GM23248 (cell line): ENCODE measurements at places on chromosomes 2 and 18.
A peak's percentile ranks its signal among the peaks of the same experiment; 100 is the strongest.

DNA sequence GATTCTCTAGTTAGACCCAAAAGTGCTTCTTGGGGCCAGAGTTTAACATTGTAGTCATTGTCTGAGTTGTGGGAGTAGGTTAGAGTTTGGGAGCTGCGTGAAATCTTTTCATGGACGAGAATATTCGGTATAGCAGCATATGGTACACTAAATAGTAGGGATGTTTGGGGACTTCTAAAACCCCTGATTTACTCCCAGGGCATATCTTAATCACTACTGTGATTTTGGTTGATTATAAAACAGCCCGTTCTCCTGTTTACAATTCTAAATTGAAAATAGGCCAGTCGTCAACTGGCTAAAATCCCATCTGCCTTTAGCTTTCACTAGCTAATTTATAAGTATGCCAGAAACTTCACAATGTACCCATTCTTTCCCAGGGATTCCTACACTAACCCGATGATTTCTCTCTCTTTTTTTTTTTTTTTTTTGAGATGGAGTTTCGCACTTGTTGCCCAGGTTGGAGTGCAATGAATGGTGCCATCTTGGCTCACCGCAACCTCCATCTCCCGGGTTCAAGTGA, 44.3 kb downstream of the MOB4 start:
- no peak for DNase-seq

DNA sequence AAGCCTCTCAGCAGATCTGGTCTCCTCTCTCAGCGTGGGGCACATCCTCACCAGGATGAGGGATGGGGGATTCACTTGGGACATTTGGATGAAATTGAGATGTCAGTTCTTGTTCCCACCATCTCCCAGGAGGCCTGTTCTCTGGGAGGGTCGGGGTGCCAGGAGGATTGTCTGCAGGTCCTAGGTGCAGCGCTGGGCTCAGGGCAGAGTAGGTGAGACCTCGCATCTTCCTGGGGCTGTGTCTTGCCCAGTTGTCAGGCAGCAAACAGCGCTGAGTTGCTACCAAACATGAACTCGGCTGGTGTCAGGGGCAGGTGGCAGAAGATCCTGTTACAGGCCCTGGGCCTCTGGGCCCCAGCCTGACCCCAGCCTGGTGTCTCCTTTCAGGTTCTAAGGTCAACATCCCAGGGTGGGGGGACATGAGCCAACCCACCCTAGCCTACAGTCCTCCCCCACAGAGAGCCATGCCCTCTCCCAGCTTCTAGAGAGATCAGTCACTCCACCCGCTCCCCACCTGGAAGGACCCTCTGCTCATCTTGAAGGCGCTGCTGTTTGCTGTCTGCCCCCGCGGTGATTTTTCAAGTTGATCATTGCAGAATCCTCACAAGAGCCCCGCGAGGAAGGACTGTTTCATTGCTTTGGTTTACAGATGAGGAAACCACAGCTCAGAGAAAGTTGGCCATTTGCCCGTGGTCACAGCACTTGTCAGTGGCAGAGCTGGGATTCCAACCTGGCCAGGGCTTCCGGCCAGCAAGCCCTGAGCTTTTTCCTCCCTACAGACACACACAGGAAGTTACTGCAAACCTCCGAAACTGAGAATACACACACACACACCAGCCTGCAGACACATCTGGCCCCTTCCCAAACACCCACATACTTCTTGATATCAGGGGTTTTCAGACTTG, 83.9 kb downstream of the STPG4 start:
- peak; percentile 89 for DNase-seq

DNA sequence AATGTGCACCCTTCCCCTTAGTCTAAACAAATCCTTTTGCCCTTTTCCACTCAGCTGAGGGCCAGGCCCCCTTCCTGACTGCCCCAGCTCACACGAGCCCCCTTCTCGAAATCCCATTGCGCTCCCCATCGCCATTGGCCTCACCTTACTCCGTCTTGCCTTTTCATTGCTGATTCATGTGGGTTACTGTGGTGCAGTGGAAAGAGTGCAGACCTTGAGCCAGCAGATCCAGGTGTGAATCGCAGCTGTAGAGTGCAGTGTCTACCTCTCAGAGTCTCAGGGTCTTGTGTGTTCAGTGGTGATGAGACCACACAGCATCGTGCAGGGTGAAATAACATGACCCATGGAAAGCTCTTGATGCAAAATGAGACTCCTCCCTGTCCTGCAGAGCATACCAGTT, 132.4 kb upstream of the APCDD1 start:
- DNase-seq, result no peak

GRCh38 chr18:57787068-57787685, 15.9 kb downstream of the ATP8B1 start:
- no peak for DNase-seq

GRCh38 chr2:20608666-20609348, 42.1 kb downstream of the HS1BP3 start:
- DNase-seq, result no peak

DNA sequence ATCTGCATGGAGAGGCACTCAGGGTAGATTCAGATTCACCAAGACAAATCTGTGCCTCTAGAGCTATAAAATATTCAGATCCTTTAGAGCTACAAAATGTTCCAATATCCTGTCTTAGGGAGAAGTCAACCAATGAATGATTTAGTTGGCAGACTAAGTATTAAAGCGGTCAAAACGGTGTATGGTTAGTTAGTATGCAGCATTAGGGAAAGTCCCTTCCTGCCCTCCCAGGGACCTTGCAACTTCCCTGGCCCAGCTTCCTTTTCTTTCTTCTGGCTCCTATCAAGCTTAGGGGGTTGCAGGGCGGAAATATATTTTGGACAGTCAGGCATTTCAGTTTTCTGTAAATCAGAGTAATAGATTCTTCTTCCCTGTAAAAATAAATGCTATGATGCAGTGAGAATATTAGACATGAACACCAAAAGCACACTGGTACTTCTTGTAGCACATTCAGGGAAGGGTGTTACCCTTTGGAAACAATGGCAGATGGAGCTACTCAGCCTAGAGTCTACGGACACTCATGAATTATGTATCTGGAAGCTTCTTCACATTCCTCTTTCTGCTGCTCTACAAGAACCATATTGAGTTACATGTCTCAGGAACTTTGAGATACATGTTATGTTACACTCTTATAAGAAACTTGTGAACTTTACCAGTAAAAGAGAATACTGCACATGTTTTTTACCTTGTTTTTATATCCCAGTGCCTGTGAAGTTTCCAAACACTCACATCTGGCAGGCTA, 45.7 kb downstream of the CCDC93 start:
- DNase-seq, result no peak

DNA sequence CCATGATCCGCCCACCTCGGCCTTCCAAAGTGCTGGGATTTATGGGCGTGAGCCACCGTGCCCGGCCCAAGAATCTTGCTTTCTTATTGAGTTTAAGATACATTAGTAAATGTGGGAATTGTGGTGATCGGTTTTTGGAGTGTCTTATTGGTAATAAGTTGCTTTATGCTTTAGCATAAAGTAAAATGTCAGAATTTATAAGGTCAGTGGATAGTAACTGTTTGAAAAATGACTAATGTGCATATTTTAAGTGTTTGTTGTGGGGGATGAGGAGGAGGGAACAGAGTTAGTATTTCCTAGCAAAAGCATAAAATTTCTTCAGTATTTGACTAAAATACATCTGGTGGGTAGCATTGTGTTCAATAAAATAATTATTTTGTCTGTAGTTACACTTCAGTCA, 77.4 kb downstream of the SLC39A10 start:
- DNase-seq, result no peak

GRCh38 chr2:39128919-39129391, 8.1 kb upstream of the SOS1 start:
- DNase-seq, result peak; percentile 20

DNA sequence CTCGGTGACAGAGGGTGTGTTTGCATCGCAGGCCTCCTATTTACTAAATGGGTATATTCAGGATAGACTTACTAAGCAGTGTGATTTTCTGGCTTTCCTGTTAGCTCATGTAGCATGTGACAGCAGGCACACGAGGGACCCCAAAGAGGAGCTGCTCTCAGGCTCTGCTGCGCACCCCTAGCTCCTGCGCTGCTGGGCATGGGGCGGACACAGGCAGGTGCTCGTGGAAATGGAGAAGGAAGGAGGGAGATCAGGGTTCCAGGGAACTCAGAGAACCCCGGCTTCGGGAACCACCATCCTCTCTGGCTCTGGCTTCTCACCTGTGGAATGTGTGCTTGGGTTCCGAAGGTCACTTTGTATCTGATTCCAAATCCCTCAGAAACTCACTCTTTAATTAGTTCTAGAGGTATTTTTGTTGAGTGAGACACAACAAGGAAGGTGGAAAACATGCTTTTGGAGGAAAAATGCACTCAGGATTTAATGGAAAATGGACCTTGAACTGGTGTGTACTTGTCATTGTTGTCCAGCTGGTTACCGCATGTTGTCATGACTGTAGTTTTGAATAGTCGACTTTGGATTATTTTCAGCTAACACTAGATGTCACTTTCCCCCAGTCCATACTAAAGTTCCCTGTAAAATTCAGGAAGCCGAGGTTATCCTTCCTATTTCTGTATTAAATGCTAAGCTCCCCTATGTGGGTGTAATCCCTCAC, 3.5 kb downstream of the SNTG2 start:
- DNase-seq, result peak; percentile 59

DNA sequence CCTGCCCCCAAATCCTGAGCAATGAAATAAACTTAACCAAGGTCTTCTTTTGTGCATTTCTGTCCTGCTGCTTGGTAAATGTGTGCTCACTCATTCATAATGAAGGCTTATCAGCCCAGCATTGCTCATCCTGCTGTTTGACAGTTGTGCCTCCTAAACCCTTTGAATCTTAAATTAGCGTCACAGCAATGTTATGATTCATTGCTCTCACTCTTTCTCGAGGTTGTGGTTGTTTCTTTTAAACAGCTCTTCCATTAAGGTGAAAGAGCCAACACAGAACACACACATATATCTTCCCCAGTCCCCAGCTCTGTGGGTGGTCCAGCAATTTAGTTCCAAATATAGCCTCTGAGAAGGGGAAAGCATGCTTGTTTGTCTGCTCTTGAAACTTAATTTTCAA, 84.0 kb downstream of the EVA1A start:
- peak; percentile 55 for DNase-seq

GRCh38 chr2:42238644-42239288, 69.6 kb downstream of the EML4 start:
- DNase-seq, result peak; percentile 22

- no peak for DNase-seq
These were observed 139.8 kb downstream of the GLI2 start for GRCh38 chr2:120875431-120875830.

DNA sequence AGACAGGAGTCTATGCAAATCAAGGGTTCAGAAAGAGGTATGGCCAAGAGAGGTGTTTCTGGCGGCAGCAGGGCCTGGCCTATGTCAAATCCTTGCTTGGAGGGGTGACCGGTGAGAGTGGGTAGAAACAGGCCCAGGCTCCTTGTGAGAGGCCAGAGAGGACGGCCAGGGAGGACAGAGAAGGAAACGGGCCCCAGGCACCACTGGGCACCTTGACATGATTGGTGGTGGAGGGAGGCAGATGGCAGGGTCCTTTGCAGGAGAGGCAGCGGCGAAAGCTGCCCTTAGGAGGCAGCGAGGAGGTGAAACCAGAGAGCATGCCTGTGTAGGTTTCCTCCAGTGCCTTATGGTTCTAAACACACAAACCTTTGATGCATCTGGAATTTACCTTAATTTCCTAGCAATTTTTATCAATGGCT, 6.2 kb downstream of the RAMP1 start:
- no peak for DNase-seq

DNA sequence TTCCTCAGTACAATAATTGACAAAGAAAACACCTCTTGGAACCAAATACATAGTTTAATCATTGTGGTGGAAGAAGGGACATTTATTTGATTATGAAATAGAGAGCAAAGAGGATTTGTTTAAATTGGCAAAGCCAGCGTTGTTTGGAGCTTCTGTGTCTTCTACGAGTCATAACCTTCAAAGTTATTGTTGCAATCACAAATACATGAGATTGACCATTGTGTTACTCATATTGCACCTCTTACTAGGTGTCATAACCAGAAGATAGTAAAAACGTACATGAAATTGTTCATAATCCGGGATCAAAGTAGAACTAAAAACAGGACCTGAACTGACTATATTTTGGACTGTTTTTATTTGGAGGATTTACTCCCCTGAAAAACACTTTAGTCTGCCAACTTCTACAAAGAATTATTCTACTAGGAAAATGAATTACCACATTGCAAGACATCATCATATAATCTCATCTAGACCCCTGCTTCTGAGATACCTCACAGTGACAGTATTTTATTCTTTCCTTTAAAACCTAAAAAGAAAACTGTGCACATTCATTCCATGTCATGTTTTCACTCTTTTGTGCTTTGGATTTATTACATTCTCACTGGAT, 151.7 kb upstream of the KLF7 start:
- peak; percentile 76 for DNase-seq

- DNase-seq, result no peak
These were observed 83.5 kb downstream of the DNMT3A start for GRCh38 chr2:25257931-25258846.

GRCh38 chr2:147603876-147604275, 241.0 kb upstream of the ACVR2A start:
- no peak for DNase-seq

DNA sequence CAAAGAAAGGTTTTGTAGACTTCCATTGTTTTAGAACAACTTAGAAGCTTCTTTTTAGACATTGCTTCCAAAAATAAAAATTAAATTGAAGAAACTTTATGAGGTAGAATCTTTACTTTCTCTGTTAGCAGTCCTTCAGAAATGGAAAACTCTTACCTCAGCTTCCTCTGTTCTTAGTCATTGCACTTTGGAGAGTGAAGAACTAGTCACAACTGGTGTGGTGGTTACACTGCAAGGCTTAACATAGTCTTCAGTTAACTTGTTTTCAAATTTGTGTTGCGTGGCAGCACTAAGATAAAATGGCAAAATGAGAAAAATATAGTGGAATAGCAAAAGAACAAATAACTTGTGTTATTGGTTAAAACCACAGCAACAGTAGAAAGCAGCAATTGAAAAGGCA, 332.6 kb downstream of the KIAA1328 start:
- no peak for DNase-seq

DNA sequence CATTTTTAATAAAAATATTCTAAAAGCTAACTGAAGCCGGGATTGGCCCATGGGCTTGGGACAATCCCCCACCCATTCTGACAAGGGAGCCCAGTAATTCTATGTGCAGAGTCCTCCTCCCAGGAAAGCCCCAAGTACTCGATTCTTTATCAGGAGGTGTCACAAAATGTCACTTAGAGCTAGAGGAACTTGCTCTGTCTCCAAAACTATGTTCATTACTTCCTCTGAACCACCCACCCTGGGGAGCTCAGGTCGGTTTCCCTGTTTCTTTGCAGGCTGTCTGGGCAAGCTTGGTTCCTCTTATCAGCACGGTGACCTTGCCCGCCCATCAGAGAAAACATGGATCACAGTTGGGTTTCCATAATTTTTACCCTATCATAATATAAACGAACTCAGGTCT, 430.6 kb upstream of the ID2 start:
- no peak for DNase-seq
